ENCODE measurements at places on chromosomes 6 and 20. TPM values are rescaled to one million over a fixed set of nuclear protein-coding genes. Genes with fewer than 3 reads are reported as not detected.

TRIM40 gene
- not detected for total RNA-seq

HSPA12B gene
- total RNA-seq, result not detected

HLA-C gene
- total RNA-seq, result 18.8 TPM

RAET1L gene
- total RNA-seq, result not detected

FILIP1 gene
- 0.85 TPM for total RNA-seq

PACSIN1 gene
- total RNA-seq, result not detected

SAMHD1 gene
- 15.4 TPM for total RNA-seq

BACH2 gene
- total RNA-seq, result 0.30 TPM

ERVFRD-1 gene
- not detected for total RNA-seq

LIN28B gene
- 2.3 TPM for total RNA-seq

ZNF133 gene
- total RNA-seq, result 8.6 TPM

CCN6 gene
- total RNA-seq, result not detected

HLA-DPA1 gene
- total RNA-seq, result 8.9 TPM

PDSS2 gene
- 6.9 TPM for total RNA-seq

ABHD16B gene
- not detected for total RNA-seq

SIRPD gene
- total RNA-seq, result not detected

RNF217 gene
- 9.6 TPM for total RNA-seq

CYB5R4 gene
- 14.9 TPM for total RNA-seq

SCUBE3 gene
- 1.0 TPM for total RNA-seq

RNF144B gene
- total RNA-seq, result 1.3 TPM

C20orf204 gene
- 0.50 TPM for total RNA-seq

ADGRF4 gene
- 1.8 TPM for total RNA-seq

AHI1 gene
- total RNA-seq, result 6.2 TPM

IYD gene
- 0.02 TPM for total RNA-seq

PARD6B gene
- 2.1 TPM for total RNA-seq

TGM3 gene
- total RNA-seq, result not detected

DPPA5 gene
- not detected for total RNA-seq

LRP11 gene
- 17.7 TPM for total RNA-seq

TULP1 gene
- total RNA-seq, result not detected

SUMO4 gene
- 0.27 TPM for total RNA-seq

SLC44A4 gene
- total RNA-seq, result not detected

ARHGAP18 gene
- total RNA-seq, result 32.1 TPM

WFDC12 gene
- total RNA-seq, result not detected

CTAGE9 gene
- not detected for total RNA-seq

TRIM15 gene
- not detected for total RNA-seq

LINC00237 gene
- total RNA-seq, result not detected

All from HT1080 (cell line).